ENCODE measurements at places on chromosomes 1 and 21. TPM values are rescaled to one million over a fixed set of nuclear protein-coding genes. Genes with fewer than 3 reads are reported as not detected.

FAM177B gene
- not detected for total RNA-seq

TMEM63A gene
- total RNA-seq: 22.0 TPM

LCE2D gene
- total RNA-seq: not detected

RBM34 gene
- total RNA-seq: 53.8 TPM

HSD11B1 gene
- not detected for total RNA-seq

UTS2 gene
- not detected for total RNA-seq

TGFB2 gene
- total RNA-seq: 2.9 TPM

ALX3 gene
- not detected for total RNA-seq

NEGR1 gene
- 1.8 TPM for total RNA-seq

IL23R gene
- total RNA-seq: not detected

MRTO4 gene
- 15.8 TPM for total RNA-seq

PTPRF gene
- total RNA-seq: 3.7 TPM

AGO3 gene
- total RNA-seq: 1.7 TPM

ERICH3 gene
- total RNA-seq: not detected

All from melanocyte of skin (primary cell).